MV-4-11 (cell line): ENCODE measurements at places on chromosomes 1 and 21.

DNA sequence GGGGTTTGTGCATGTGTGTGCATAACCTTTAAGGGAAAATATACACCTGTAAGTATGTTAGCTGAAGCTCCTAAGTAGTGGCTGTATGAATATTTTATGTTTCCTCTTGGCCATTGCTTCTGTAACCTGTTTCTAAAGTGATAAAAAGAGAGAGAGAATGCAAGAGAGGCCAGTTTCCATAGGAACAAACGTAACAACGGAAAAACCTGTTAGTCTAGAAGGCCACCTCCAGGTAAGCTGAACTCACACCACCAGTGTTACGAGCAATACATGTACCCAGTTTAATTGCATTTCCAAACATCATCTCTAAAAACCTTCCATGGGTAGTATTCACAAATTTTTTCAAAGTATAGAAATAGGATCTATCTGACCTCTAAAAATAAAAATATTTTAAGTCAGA is 63.1 kb downstream of the PLPPR4 start:
- no peak for DNase-seq

GRCh38 chr1:5648410-5649165 is 343.6 kb downstream of the NPHP4 start:
- DNase-seq, result no peak

DNA sequence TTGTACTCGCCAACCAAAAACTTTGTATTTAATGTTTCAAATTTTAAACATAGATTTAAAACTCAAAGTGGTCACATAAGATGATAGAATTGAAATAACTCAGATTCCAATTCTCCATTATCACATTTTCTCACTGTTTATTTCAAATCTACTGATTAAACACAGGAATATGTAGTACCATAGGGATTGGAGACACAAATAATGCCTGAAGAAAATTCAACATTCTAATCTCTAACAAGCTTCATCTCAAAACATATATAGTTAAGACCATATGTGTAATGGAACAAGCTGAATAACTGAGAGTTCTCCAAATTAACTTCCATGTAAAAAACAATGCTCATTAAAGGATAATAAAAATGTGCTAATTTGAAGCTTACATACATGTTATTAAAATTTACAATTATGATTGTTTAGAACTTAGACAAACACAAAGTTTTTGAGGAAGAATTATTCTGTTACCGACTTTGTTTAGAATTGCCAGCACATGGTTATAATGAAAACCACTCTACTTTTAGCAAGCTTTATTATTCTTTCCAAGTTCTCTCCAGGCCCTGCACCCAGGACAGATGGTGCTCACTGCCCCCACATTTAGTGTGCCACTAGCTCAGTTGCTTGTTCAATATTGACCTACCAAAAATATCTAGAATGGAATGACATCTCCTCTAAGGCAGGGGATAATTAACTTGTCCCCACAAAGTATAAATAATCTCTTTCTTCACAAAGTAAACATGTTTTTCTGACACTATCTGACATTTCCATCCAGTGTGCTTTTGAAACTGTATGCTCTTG is 467.2 kb downstream of the TTLL7 start:
- DNase-seq, result no peak

- DNase-seq, result peak; percentile 34
Observed at GRCh38 chr21:26850116-26850643, 5.0 kb upstream of the ADAMTS1 start.

GRCh38 chr1:158916085-158916484 is 15.3 kb upstream of the PYHIN1 start:
- no peak for DNase-seq
